ENCODE measurements at places on chromosomes 3 and 15. TPM values are rescaled to one million over a fixed set of nuclear protein-coding genes. Genes with fewer than 3 reads are reported as not detected.

SQOR gene
- 62.2 TPM for total RNA-seq

NANOGP8 gene
- total RNA-seq, result not detected

CHST14 gene
- 42.4 TPM for total RNA-seq

ISLR2 gene
- total RNA-seq, result 0.36 TPM

- DNase-seq, result no peak
These were observed 21.7 kb downstream of the PARP16 start for GRCh38 chr15:65264863-65265430.

GRCh38 chr3:150319900-150320299 lies 88.2 kb upstream of the TSC22D2 start:
- DNase-seq, result peak; percentile 98

DNA sequence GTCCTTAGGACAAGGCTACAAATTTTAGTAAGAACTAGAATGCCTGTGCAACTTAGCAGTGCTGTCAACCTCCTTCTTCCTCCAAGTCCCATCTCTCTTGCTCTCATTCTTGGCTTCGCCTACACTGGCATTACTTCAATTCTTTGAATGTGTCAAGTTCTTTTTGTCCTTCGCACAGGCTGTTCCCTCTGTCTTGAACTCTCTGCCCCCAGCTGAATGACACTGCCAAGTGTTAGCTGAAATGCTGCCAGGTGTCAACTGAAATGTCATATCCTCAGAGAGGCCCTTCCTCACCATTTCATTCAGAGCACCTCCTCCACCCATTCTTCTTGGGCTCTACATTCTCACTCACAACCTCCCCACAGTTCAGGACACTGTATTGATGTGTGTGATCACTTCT lies 48.8 kb upstream of the PSMD6 start:
- no peak for DNase-seq

DNA sequence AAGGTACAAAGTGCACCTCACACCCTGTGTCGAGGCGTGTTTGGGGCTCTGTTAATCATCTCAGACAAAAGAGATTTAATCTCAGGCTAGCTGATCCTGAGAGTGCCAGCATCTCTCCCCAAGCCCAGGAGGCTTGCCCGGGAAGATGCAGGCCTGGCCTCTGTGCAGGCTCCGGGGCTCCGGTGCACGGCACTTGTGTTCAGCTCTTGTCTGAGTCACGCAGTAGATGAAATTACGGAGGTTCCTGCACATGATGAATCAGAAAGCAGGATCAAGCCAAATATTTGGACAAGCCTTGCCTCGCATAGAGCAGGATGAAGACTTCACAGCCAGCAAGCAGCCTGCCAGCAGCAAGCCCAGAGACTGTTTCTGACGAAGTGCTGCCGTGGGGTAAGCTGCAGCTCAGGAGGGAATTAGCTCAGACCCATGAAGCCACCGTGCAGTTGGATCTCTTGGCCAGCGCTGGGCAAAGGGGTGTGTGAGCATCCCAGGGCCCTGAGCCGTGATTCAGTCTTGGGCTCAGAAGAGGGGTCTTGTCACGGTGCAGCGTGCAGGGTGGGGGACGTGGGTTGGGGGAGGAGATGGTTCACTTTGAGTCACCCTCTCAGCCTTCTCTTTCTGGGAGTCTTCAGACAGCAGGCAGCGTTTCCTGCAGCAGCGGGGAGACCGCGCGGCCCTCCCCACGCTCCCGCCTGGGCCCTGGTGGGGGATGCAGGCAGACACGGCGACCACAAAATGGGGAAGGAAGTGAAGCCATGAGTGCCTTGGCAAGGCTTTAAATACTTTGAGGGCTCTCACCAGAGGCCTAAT lies 89.2 kb upstream of the MEF2A start:
- DNase-seq, result peak; percentile 83

DNA sequence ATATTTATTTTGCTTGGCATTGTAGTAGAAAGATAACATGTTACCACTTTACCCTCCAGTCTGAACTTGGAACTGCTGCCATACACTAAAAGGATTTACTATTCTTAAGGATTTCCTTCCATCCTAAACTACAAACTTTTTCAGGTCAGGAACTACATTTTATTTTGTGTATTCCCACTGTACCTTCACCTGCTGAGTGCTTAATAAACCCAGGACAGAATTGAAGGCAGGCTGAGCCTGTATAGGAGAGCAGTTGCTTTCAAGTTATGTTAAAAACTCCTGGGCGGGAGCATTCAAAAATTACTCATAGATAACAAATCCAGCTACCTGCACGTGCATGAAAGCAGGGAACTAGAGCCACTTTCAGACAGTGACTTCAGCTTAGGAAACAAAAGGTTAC lies 58.3 kb downstream of the CACNA1D start:
- DNase-seq, result no peak

- no peak for DNase-seq
These were observed 16.0 kb downstream of the RMDN3 start for GRCh38 chr15:40739047-40739446.

DNA sequence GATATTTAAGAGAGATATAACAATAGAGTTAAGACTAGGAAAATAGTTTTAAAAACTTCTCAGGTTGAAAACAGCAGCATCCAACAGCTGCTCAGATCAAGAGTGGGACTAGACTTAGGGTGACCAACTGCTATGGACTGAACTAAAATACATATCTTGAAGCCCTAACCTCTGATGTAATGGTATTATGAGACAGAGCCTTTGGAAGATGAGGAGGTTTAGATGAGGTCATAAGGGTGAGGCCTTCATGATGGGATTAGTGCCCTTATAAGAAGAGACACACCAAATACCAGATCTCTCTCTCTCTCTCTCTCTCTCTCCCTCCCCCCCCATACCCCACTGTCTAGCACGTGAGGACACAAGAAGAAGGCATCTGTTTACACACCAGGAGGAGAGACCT lies 37.4 kb upstream of the GALNT15 start:
- DNase-seq, result no peak

DNA sequence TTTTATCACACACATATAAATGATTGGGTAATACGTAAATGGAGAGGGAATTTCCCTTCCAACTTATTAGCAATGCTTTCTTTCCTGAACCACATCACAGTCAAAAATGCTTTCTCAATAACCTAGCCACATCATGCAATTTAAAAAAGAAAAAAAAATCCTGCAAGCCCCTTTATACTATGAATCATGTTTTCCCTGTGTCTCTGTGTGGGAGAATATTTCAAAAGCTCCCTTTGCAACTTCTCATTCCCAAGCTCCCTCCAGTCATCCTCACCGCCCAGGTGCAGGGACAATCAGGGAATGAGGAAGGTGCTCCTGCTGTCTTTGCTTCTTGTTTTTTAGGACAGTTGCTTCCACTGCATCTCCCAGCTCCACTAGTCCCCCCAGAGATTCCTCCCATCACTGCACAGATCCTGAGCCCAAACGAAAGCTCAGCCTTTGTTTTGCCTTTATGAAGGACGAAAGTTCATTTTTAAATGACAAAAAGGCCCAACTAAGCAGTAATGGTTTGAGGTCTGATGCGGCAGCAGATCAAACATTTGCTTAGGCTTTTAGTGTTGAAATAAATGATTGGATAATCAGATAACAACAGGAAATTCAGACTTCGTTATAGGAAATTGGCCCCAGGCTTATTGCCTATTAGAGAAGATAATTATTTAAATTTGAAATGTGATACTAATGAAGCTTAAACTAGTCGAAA lies 47.8 kb upstream of the ADGRG7 start:
- no peak for DNase-seq

GRCh38 chr15:51888593-51889195 lies 59.2 kb downstream of the TMOD3 start:
- no peak for DNase-seq

DNA sequence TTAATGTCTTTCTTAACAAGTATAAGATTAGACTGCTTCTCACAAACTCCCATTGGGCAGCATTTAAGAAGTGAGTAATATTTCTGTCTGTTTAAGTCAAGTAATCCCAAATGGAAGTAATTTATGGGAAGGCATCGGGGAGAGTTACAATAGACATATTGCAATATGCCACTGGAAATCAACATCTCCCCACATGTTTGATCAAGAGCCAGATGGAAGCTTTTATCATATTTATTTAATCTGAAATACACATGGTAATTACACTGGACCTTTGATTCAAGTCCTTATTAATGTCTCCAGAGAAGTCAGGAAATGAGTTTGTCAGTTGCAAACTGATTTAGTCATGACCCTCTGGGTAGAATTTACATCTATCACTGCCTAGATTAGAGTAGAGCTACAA lies 943.8 kb downstream of the VGLL3 start:
- DNase-seq, result no peak

DNA sequence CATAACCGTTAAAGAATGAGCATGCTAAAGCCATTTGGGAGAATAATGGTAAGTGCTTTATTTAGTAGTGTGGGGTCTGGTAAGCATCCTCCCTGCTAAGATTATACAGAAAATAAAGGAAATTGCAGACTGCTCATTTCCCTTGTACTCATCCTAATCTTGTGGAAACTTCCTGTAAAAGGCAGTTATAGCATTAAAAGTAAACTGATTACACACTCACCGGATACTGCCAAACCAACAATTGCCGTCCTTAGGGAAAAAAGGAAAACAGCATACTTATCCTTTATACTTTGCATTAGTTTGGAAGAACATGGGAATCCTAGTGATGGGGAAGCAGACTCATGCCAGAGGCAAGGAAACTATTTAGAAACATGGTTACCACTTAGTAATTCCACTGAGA lies 5.3 kb upstream of the SPRED1 start:
- DNase-seq, result no peak

GRCh38 chr3:11601446-11602238 lies 42.1 kb downstream of the VGLL4 start:
- no peak for DNase-seq

DNA sequence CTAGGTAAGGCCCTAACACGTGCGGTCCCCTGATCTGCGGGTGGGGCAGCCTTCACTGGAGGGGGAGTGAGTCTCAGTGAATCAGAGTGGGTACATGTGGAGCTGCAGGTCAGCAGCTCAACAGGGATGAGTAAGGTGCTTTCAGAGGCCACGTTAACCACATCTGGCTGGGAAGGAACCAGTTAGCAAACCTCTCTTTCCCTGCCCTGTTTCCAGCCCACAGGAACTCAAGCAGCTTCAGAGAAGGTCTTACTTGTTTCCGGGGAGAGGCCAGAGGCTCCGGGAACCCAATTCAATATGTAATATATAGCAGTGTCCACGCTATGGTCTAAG lies 175.3 kb downstream of the XXYLT1 start:
- no peak for DNase-seq

DNA sequence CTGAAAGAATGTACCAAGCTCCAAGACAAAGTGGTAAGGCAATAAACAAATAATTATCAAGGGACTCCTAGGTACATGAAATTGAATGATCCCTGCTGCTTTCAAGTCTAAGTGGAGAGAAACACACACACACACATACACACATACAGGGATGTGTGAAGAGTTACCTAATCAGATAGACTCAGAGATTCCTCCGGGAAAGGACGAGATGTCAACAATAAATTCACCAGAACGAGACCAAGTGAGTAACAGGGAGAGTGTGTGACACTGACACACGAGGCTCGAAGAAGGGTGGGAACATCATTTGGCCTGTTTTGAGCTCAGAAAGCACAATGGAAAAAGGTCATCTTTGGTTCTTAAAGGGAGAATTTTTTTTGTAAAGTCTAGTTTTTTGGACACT lies 13.4 kb downstream of the LRIG1 start:
- no peak for DNase-seq

DNA sequence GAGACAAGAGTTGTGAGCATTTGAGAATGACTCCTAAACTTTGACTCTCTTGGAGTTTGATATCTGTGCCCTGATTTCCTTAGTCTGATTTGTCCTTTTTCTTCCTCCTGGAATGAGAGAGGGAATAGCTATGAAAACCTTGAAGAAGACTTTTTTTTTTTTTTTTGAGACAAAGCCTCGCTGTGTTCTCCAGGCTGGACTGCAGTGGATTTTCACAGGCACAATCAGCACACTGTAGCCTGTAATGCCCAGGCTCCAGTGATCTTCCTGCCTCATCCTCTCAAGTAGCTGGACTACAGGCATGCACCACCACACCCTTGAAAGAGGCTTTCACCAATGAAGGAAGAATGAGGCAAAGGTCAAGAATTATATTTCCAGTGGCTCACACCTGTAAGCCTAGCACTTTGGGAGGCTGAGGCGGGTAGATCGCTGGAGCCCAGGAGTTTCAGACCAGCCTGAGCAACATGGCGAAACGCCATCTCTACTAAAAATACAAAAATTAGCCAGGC lies 10.3 kb upstream of the ARGFX start:
- no peak for DNase-seq

- DNase-seq, result no peak
These were observed 258.4 kb downstream of the XXYLT1 start for GRCh38 chr3:195012571-195012970.

DNA sequence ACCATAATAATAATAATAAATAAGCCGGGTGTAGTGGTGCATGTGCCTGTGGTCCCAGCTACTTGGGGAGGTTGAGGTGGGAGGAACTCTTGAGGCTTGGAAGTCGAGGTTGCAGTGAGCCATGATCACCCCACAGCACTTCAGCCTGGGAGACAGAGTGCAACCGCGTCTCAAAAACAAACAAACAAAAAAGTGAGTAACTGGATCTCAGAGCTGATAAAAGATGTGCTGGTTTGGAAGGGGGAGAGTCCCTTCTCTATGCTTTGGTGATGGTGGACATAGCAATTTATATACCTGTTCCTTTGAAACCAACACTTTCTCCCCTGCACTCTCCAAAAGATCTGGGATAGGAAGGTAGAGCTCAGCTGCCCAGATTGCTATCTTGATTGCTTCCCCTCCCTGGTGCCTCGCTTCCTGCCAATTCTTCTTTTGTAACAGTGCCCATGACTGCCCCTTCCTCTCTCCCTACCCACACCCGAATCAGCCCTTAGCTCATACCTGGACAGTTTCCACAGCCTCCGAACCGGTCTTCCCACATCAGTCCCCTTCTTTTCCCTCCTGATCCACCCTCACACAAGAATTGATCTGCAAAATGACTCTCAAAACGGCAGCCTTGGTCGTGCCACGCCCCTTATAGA lies 55.1 kb upstream of the UBE2E1 start:
- DNase-seq, result no peak
